ENCODE measurements at places on chromosomes 5 and 9.
A peak's percentile ranks its signal among the peaks of the same experiment; 100 is the strongest.

DNA sequence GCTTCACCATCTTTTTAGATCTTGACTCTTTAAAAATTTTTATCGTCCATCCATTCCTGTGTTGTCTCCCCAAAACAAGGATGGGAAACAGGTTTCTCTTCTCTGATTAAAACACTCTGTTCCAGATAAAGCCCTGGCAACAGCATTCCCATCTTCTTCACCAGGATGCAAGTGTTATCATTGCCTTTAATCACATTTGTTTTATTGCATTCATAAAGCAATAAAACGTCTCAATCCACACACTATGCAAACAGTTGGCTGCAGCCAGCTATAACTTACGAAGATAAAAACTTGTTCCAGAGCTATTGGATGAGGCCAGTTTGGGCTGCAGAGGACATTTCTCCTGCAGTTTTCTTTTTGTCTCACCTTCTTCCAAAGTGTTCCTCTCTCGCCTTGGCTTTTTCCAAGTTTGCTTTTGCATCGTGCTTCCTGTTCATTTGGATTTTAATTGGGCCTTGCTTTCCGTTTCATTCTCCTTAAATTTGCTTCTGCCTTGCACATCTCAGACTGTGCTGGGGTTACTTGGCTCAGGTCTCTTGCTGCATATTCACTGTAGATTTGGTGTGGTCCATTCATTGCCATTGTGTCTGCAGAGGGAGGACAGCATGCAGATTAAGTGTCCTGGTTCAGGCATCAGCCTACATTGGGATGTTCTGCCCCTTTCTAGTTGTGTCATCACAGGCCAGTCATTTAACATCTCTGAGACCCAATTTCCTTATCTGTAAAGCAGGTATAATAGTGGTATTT is 136.5 kb upstream of the LIFR start:
- DNase-seq, result no peak

- DNase-seq, result no peak
Measured at GRCh38 chr5:128237546-128237945, 154.0 kb downstream of the SLC12A2 start.

GRCh38 chr5:147689426-147689825 is 93.1 kb downstream of the JAKMIP2 start:
- DNase-seq, result no peak

- no peak for DNase-seq
Measured at GRCh38 chr9:14967450-14968321, 57.5 kb upstream of the FREM1 start.

- DNase-seq, result no peak
Measured at GRCh38 chr9:4420351-4420750, 69.9 kb upstream of the SLC1A1 start.

- no peak for DNase-seq
Measured at GRCh38 chr5:19977099-19977498, 10.9 kb downstream of the CDH18 start.

- DNase-seq, result no peak
Measured at GRCh38 chr5:77972469-77973252, 196.5 kb upstream of the TBCA start.

GRCh38 chr5:61784341-61784740 is 452.3 kb downstream of the ZSWIM6 start:
- no peak for DNase-seq

GRCh38 chr9:76023715-76024195 is 133.3 kb downstream of the PCSK5 start:
- no peak for DNase-seq

DNA sequence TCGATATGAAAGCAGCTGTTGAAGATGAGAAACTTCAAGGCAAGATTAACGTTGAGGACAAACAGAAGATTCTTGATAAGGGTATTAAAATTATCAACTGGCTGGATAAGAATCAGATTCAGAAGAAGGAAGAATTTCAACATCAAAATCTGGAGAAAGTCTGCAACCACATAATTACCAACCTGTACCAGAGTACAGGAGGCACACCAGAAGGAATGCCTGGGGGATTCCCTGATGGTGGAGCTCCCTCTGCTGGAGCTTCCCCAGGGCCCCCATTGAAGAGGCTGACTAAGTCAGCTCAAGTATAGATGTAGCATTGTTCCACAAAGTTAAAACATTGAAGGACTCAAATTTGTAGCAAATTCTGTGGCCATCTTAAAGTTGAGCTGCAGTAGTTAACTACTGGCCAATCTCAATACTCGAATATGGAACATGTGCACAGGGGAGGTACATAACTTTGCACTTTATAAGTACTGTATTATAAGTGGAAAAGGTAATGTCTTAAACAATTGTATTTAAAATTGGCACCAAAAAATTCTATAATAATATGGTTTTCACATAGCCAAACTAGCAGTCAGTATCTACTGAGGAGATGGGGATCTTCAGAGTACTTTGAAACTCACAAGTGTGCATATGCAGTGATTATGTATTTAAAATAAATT is 237.5 kb downstream of the CHSY3 start:
- peak; percentile 5 for DNase-seq

GRCh38 chr5:28065656-28066055 is 1027.3 kb upstream of the CDH9 start:
- DNase-seq, result no peak

DNA sequence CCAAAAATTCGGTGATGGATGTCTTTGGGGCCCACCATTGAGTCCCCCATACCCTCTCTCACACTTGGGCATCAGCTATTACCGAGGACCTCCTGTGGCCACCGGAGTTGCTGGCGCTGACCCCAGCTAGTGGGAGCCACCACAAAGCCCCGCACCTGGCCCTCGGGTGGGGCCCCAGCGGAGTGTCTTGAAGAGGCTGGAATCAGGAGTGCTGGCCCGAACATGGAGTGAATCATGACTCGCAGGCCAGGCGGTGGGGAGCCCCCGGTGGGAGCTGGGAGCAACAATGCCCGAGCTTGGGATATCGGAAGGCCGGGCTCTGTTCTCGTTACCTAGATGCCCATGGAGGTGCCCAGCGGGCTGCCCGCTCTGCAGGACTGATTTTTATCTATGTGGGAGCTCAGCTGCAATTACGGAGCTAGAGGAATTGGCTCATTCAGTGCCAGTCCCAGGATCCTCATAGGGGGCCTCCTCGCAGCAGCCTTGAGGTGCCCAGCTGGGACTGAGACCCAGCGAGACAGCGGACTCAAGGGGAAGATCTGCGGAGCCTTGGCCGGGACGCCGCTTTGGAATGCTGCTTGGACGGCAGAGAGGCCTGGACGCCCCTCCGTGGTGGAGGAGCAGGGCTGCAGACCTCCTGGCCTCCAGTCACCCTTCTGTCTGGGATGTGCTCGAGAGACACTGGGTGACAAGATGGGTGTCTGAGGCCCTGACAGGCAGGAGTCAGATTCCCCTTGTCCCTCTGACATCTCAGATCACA is 70.8 kb downstream of the PSMB7 start:
- no peak for DNase-seq

GRCh38 chr5:34844106-34844505 is 5.1 kb downstream of the TTC23L start:
- DNase-seq, result no peak

DNA sequence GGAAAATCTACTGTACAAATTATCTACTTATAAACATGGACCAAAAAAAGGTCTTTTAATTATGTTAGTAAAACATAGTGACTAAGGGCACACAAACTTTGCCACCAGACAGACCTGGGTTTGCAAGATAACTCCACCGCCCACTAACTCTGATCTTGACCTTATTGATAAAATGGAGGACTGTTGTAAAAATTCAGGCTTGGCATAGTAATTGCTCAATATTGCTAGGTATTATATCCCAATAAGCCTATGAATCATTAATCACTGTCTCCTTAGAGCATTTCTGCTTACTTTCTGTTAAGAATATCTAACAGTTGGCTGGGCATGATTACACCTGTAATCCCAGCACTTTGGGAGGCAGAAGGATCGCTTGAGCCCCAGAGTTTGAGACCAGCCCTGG is 3.8 kb downstream of the C9orf40 start:
- DNase-seq, result no peak

- no peak for DNase-seq
Measured at GRCh38 chr9:83043597-83043996, 19.3 kb downstream of the RASEF start.

GRCh38 chr5:585962-586628 is 26.0 kb upstream of the CEP72 start:
- DNase-seq, result no peak

DNA sequence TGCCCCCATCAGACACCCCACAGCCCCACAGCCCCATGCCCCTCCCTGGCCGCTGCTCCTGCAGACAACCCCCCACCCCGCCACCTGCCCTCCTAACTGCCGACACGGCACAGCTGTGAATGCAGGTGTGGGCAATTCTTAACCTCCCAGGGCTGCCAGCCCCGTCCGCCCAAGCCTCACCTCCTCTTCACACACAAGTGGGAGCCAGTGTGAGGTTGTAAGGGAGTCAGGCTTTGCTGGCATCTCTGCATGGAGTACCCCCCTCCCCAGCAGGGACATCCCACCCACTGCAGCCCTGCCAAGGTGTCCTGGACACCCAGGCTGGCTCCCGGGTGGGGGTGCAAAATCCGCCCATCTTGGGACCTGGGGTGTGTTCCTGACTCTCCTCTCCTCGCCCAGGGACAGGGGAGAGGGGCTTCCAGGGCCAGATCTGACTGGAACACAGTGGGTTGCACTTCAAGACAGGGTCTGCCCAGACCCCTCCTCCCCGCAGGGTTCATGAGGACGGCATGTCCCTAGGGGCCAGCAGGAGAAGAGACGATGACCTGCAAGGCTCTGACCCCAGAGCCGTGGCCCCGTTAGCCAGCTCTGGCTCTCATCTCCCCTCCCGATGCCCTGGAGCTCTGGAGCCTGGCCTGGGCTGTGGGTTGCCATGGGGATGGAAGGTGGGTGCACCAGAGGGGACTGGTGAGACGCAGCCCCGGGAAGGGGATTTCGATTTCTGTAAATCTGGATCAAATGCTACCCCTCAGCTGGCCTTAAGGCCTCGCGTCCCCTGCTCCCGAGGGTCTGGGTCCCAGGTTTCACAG is 34.4 kb downstream of the SARDH start:
- DNase-seq, result no peak

- DNase-seq, result no peak
Measured at GRCh38 chr5:65391591-65391990, 90.1 kb downstream of the ADAMTS6 start.

- DNase-seq, result no peak
Measured at GRCh38 chr5:157280927-157281326, 15.0 kb downstream of the CYFIP2 start.

DNA sequence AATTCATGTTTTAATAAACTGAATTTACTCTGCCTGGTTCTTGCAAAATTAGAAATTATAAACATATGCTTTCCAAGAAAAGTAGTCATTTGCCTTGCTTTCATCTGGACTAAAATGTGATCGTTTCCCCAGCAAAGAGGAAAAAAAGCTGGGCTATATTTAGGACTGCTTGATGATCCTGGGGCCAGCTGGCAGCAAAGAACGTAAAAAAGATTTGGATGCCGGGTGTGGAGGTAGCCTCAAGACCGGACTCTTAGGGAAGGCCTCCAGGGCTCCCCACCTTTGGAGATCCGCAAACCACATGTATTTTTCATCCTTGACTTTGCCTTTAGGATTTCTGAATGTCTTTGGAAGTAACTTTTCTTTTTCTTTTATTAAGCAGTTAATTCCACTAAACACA is 156.1 kb upstream of the SEMA6A start:
- DNase-seq, result no peak

GRCh38 chr5:52876456-52876855 is 88.7 kb downstream of the ITGA1 start:
- DNase-seq, result no peak

GRCh38 chr5:29367176-29367833 is 1826.2 kb upstream of the CDH6 start:
- DNase-seq, result no peak

DNA sequence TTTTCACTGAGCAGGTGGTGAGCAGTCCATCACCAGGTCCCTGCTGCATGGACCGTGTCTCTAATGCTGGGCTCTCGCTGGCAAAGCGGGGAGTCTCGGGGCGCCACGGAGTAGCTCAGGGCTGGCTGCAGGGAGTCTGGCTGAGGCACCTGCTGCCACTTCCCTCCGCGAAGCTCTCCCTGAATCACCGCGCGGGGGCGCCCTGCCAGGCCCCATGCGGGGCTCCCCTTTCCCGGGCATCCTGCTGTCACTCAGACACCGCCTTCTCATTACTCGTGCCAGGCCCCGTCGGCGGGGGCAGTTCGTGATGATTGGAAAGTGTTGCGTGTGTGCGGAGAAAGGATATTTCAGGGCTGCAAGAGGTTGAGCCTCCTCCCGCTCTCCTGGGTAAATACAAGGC is 335.8 kb downstream of the IRX2 start:
- no peak for DNase-seq

- DNase-seq, result no peak
Measured at GRCh38 chr9:87503430-87503829, 5.8 kb downstream of the DAPK1 start.

DNA sequence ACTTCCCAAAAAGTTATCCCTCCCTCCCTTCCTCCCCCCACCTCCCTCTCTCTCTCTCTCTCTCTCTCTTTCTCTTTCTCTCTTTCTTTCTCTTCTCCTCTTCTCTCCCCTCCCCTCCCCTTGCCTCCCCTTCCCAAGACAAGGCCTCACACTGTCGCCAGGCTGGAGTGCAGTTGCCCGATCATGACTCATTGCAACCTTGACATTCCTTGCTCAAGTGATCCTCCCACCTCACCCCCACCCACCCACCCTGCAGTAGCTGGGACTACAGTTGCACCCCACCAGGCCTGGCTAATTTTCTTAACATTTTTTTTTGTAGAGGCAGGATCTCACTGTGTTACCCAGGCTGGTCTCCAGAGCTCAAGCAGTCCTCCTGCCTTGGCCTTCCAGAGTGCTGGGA is 32.8 kb downstream of the VPS13A start:
- no peak for DNase-seq

DNA sequence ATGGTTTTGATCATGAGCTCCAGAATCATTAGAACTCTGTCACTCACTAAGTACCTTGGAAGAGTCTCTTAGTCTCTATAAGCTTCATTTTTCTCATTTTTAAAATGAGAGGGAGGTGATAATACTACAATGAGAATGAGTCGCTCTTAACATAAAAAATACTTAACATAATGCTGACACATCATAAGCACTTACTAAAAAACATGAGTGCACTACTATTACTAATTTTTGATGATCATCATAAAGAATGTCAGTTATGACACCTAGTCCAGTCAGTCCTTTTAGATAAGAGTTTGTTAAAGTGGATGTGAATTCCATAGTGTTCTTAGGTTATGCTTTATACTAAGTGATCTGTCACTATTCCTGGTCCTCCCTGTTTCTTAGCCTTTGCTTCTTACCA is 200.4 kb upstream of the SLC24A2 start:
- DNase-seq, result no peak

Measured in 8988T (cell line).